ENCODE measurements at places on chromosomes 13 and 19.

DNA sequence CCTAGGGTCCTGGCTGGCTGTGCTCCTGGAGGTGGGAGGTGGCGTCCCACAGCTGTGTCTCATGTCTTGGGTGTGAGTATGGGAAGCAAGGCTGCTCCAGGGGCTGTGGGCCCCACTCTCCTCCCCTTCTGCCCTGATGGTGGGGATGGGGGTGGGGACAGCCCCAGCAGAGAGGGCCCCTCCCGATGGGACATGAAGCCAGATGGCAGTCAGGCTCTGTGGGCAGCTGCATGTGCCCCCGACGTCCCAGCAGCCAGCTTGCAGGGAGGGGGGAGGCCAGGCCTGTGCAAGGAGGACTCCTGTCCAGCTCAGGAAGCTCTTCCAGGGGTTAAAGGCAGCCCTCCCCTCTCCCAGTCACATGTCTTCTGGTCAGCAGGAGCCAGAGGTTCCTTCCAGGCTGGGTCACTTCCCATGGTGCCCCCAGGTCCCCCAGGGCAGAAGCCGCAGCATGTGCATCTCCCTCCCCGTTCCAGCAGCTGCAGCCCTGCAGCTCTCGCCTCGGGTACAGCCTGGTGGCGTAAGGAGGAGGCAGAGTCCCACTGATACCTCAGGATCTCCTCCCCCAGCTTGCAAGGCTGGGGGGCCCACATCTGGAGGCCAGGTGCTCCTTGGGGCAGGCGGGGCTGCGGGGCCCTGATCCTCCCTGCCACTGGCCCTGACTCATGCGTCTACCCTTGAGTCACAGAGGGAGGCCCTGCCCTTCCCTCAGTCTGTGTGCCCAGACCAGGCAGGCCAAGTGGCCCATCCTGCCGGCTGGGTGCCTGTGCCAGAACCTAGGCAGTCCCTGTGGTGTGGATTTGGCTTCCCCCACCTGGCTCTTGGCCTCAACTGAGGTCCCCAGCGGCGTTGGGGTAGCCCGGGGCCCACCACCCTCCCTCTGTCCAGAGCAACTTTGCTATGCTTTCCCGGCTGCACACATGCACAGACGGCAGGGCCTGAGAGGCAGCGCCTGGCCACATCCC lies 13.0 kb downstream of the YIPF2 start:
- DNase-seq = no peak

DNA sequence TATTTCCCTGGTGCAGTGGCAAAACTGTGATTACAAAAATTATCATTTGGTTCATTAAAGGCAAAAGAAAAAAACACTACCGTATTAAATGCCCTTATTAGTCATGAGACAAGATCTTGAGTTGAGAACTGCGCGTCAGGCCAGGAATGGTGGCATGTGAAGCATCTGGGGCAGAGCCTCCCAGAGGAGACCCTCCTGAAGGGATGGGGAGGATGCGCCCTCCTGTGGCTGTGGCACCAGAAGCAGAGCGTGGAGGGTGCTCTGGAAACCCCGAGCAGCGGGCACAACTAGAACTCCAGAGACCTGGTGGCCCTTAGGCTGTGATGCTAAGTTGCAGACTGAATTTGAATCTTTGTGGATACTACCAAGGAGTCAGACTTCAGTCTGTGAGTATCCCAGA lies 11.5 kb downstream of the CUL4A start:
- no peak for DNase-seq

DNA sequence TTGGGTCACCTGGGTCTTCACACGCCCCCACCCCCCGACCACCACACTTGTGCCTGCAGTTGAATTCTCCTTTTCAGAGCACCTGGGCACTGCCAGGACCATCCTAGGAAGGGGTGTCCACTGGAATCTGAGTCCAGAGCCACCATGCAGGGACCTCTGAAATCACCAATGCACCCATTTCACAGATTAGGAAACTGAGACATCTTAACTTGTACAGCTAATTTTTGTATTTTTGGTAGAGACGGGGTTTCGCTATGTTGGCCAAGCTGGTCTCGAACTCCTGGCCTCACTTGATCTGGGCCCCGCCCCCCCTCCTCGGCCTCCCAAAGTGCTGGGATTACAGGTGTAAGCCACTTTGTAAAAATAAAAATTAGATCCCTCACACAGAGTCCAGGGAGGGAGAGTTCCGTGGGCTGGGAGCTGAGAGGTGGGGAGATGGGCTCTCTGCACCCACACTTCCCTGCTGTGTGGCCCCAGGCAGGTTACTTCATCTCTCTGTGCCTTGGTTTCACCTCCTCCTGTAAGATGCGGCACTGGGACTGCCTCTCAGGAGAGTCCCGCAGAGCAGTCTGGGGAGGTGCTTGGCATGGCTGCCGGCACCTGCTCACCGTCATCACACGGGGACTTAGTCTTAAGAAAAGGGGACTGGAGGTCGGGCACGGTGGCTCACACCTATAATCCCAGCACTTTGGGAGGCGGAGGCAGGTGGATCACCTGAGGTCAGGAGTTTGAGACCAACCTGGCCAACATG lies 45.9 kb upstream of the C19orf12 start:
- DNase-seq = no peak

DNA sequence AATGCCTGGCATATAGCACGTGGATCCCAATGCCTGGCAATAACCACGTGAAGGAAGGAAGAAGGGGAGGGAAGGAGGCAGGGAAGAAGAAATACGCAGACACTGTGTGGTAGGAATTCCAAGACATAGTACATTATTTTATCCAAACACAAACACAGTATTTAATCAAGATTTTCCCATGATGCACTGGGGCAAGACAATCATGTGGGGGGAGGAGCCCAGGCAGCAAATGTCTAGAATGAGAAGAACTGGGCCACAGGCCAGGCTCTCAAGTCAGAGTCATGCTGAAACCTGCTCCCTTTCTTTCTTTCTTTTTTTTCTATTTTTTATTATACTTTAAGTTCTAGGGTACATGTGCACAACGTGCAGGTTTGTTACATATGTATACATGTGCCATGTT lies 717.9 kb downstream of the UQCRFS1 start:
- DNase-seq = no peak

DNA sequence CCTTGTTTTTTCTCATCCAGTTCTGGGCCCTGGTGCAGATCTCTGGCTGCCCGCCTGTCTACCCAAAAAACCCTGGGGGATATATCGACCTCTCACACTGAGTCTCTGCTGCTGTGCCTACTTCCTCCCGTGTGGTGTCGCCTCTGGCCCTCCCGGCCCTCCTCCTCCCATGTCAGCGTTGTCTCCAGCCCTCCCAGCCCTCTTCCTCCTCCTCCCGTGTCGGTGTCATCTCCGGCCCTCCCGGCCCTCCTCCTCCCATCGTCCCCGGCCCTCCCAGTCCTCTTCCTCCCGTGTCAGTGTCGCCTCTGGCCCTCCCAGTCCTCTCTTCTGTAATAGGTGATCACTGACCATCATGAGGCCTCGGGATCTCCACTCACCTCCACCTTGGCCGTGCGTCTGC lies 81.8 kb downstream of the GPR12 start:
- DNase-seq = no peak

All from CMK (cell line).